ENCODE measurements at places on chromosomes 16 and 17.
A peak's percentile ranks its signal among the peaks of the same experiment; 100 is the strongest.

DNA sequence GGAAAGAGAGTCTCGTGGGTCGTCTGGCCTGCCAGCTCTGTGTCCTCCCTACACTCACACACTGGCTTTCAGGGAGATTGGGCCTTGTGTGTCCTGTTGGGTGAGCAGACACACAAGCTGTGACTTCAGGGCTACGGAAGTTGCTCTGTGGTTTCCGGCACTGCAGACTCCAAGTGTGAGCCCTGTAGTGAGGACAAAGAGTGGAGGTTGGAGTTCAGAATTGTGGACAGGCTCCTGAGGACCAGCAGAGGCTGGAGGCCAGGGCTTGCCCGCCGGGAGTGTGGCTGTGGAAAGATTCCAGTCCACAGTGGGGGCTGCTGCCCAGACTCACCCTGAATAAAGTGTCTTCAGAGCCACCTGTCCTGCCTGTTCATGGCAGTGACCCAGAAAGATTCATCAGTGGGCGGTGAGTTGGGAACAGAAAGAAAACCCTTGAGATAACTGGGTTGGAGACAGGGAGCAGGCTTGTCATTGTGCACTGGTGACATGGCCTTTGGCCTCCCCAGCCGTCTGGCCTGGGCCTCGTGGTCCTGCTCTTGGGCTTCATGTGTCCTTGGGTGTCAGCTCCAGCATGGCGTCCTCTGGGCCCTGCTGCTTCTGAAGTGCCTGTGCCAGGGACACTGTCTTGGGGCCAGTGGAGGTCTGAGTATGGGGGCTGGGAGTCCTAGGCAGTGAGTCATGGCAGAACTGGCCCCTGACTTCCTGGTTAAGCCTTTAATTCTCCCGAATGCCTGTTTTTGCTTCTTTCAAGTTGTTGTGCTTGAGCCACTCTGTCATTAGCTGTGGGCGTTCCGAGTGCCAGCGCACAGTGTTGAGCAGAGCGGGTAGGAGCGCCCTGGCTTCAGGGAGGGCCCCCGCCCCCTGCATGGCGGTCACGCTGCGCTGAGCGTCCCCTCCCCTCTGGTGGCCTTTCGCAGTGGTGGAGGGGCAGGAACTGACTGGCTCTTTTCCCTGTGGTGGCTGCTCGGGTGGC lies 19.9 kb upstream of the ZNF750 start:
- DNase-seq: peak; percentile 12

- DNase-seq: no peak
Observed at GRCh38 chr17:64779376-64780095, 117.4 kb upstream of the SMURF2 start.

DNA sequence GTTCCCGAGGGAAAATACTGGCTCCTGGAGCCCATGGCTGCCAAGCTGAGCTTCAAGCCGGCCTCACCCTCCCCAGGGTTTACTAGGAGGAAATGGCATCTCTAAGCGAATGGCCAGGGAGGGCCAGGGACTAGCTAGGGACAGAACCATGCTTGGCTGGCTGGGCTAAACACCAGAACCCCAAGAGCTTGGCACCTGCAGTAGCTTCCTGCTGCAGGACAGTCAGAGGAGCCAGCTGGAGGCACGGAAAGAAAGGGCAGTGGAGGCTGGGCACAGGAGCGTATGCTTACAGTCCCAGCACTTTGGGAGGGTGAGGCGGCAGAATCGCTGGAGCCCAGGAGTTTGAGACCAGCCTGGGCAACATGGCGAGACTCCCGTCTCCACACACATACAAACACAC lies 33.7 kb downstream of the PEMT start:
- no peak for DNase-seq

DNA sequence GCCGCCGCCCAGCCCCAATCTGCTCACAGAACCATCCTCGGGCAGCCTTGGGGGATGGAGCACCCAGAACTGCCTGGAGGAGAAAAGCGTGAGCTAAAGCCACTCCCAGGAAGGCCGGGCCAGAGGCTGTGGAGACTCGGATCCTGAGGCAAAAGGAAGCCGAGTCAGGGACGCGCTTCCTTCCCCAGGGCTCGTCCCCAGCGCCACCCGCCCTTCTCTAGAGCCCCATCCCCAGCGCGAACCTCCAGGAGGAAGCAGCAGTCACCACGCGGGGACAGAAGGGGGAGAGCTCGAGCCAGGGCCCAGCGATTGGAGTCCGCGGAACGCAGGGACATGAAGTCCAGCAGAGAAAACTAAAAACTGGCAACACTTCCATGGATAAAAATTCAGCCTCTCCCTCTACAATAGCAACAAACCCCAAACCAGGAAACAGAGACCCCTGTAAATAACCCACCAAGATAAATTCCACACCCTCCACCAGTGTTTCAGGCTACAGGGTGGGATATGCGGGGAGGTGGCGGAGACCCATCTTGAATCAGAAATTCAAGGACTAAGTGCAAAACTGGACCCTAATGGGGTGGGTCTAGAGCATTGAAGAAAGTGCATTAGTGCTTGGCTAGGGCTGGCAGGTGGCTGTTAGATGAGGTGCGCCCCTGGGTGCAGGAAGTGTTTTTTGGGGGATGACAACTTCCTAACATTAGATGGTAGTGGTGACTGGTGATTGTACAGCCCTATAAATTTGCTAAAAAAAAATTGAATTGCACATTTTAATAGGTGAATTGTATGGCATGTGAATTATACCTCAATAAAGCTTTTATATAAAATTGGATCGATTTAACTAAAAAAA lies 116.1 kb upstream of the METRNL start:
- peak; percentile 58 for DNase-seq

DNA sequence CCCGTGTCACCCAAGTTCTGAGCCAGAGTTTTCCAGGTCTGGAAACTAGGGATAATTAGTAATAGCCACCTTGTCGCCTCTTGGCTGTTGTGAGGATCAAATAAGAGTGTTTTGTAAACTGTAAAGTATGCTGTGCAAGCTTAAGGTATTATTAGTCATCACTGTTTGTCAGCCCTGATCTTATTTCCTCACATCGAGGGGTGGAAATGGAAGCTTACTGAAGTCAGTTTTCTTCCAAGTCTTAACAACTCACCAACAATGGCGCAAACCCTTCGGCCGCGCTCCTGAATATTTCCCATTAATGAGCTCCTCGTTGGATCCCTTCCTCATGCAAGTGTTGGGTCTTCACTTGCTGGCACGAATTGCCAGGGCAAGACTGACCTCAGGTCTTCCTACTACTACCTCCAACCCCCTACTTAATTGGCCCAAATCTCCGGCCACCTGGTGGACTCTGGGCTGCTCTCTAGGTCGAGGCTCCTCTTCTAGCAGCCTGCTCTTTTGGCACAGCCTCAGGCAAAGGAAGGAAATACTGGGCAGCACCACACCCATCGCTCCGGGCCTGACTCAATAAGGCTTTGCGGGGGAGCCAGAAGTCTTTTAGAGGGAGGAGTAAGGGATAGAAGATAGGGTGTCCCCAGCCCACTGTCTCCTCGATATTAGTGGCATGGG lies 885 bp upstream of the SLC35B1 start:
- DNase-seq: no peak
